ENCODE measurements at places on chromosomes 4 and X.

DNA sequence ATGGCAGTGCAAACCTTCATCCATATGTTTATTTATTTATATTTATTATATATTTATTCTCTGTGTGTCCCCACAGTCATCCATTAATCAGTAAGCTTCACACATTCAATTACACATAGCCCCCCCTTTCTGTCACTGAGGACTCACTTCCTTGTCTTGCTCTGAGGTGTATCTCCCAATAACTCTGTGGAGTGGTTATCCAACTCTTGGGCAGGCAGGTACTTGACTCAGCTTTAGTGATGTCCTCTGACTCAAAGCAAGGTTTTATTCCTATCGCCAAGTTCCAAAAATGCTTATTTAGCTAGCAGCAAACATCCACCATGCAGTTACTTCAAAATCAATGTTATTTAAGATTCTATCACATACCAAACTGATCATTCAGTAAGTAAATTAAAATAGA lies 25.2 kb upstream of the NDP start:
- no peak for DNase-seq

GRCh38 chr4:23333556-23333945 lies 556.3 kb downstream of the PPARGC1A start:
- DNase-seq: no peak

- no peak for DNase-seq
Measured at GRCh38 chr4:118727360-118727759, 42.2 kb downstream of the METTL14 start.

GRCh38 chr4:98674404-98675173 lies 16.2 kb upstream of the TSPAN5 start:
- no peak for DNase-seq

DNA sequence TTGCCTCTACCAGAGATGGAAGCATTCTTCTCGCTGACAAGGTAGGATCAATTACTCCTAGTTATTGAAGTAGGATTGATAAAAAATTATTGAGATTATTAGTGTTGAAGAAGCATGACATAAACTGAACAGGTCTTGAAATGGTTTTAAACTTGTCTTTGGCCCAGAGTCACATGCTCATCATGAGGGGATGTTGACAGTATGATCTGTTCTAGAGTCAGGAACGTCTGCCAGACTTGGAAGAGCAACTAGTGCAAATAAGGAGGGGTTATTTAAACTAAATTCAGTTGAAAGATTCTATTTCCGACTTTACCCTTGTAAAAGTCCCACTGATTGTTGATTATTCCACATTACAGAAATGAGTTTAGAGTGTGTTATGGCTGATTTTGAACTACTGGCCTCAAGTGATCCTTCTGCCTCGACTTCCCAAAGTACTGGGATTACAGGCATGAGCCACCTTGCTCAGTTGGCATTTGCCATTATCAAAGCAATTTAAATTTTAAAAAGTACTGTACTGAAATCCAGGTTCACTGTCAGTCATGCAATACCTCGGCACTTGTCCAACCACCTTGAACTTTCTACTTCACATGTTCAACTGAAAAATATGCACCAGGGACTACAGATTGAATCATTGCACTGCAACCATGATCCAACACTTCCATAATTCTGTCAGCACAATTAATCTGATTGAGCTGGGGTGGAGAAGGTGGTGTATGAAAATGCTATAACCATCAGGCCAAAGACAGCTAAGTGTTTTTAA lies 19.7 kb downstream of the FABP2 start:
- DNase-seq: no peak

DNA sequence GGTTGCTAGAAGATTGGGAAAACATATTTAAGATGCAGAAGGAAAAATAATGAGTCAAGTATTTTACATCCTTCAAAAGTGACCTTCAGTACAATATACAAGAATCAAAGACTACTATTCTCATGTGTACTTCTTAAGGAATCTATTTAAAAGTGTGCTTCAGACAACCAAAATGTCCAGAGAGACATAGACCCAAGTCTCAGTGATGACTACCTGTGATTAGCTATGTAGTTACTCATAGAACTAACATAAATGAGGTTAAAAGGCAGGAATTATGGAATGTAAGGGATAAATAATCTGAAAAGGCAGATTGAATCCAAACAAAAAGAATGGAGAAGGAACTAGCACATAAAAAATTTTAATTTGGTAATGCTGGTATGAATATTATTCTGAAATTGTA lies 634.7 kb upstream of the FAM241A start:
- no peak for DNase-seq

DNA sequence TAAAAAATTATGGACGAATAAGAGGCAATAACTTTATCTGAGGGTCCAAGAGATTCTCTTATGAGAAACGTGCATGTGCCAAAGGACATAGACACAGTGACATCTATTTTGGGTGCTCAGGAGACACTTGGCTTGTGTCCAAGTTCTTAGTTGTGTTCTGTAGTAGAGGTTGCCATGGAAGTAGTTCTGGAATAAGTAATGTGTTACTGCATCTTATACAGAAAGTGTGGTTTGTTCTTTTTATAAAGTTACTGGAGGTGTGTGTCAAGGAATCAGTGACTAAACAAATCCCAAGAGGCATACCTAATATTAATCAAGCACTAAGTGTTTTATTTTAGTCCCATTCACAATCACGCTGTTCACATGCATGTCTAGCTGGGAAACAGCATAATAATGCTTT lies 305.7 kb downstream of the ARHGAP24 start:
- DNase-seq: no peak
